Aorta (tissue), 5 donors: ENCODE measurements at places on chromosomes 1 and 21. TPM values are rescaled to one million over a fixed set of nuclear protein-coding genes. Genes with fewer than 3 reads are reported as not detected.

GRCh38 chr1:170596701-170597100 is 64.7 kb downstream of the GORAB start:
- no peak for DNase-seq
- no peaks in the 10 kb centered on the region for H3K27me3 ChIP-seq
- H3K4me1 ChIP-seq = peaks cover 3% of the 10 kb centered on the region
- no peak overlapping the region for H3K4me3 ChIP-seq
- no peak overlapping the region for H3K27ac ChIP-seq

- H3K27me3 ChIP-seq = no peaks in the 10 kb centered on the region
- peaks cover 3% of the 10 kb centered on the region for H3K36me3 ChIP-seq
- H3K4me3 ChIP-seq = no peak overlapping the region
- no peak overlapping the region for H3K27ac ChIP-seq
- DNase-seq = no peak
Measured at GRCh38 chr1:235105051-235106043, 23.3 kb downstream of the TOMM20 start.

Gene OPTC
- not detected for total RNA-seq

DNA sequence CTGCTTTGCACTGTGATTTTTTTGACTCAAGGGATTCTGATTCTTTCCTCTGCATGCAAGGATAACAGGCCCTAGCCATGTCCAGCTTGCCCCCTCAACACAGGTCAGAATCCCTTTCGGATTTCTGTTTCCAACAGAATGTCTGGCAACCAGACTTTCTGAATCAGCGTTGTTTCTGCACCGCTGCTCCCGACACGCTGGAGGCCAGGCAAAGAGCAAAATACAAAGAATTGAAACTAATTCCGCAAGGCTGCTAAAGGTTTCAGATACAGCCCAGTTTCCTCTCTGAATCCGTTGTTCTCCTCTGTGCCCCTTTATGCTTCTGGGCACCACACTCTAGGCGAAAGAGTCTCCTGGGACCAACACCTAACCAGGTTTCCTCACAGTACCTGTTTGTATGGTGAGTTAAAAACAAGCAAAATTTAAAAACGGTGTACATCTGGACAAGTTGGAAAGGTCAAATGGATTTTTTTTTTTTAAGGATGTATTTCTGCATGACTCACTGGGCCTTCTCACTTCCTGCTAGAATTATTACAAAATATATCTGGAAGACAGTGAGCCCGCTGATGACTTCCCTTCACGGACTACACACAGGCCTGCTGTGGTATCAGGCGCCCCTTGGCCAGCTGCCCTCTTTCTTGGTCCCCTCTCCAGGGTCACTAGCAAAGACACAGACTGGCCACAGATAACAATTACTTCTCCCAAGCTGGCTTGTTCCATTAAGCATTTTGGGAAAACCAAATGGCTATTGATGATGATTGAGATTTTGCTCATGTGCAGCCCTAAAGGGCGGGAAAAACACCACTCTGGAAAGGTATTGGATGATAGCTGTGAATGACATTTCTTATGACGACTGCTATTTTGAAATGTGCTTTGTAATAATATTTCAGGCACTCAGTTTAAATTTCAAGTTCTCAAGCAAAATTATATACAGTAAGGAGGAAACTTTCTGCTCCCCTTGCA is 118.3 kb downstream of the TGFB2 start:
- H3K4me1 ChIP-seq = peaks cover 6% of the 10 kb centered on the region
- H3K27me3 ChIP-seq = no peaks in the 10 kb centered on the region
- DNase-seq = peak; percentile 84
- H3K36me3 ChIP-seq = no peaks in the 10 kb centered on the region
- no peak overlapping the region for H3K4me3 ChIP-seq

Gene GBP7
- total RNA-seq = 0.21 TPM

DNA sequence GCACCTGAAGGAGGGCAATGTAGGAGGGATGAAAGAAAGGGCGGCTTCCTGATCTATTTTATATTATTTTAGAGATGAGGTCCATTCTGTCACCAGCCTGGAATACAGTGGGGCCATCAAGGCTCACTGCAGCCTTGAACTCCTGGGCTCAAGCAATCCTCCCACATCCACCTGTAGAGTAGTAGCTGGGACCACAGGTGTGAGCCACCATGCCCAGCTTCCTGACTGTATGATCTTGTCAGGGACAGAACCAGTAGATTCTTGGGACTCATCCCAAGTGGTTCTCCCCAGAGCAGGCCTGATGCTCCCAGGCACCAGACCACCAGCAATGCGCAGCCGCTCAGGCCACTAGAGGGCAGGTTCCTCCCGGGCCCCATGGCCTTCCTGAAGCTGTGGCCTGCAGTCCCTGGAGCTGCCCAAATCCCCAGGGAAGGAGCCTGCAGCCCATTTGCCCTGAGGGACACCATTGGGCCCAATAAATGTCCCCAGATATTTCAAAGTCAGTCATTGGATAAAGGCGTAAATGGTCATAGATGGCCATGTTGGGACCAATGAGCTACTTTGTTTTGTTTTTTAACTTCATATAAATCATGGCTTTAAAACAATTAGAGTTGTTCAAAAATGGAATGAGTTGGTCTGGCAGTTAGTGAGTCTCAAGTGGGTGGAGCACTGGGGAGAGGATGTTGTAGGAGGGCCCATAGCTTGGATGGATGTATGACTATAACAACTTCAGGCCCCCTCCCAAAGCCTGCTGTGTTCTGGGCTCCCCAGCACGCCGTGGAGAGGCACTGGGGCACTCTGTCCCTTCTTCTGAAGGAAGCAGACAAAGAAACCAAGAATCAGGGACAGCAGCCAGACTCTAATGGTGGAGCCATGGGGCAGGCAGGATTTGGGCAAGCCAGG is 44.7 kb upstream of the GOLT1A start:
- H3K27me3 ChIP-seq = no peaks in the 10 kb centered on the region
- H3K4me1 ChIP-seq = no peaks in the 10 kb centered on the region
- no peak overlapping the region for H3K4me3 ChIP-seq
- H3K27ac ChIP-seq = no peak overlapping the region

DNA sequence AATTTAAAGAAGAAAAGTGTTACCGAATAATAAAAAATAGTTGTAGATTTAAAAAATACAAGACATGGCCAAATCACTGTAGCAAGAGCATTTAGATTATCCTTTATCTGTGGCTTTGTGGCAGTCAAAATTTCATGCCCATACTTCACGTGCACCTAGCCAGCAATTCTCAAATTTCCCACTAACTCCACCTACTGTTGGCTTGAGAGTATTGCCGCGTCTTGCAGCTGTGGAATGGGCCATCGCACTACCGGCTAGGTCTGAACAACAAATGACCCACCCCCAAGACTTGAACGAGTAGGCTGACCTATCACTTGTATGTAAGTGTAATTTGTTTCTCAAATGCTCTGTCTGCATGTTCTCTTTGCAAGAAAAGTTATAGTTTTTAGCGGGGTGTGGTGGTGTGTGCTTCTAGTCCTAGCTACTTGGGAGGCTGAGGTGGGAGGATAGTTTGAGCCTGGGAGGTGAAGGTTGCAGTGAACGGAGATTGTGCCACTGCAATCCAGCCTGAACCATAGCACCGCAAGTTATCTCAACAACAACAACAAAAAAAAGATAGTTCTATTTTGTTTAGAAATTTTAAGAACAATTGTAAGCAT is 4.1 kb downstream of the KRTAP13-4 start:
- H3K4me3 ChIP-seq = no peak overlapping the region
- no peaks in the 10 kb centered on the region for H3K27me3 ChIP-seq
- H3K36me3 ChIP-seq = no peaks in the 10 kb centered on the region
- no peak for DNase-seq
- no peak overlapping the region for H3K27ac ChIP-seq
- no peaks in the 10 kb centered on the region for H3K4me1 ChIP-seq

- no peak for DNase-seq
- no peak overlapping the region for H3K4me3 ChIP-seq
- H3K4me1 ChIP-seq = no peaks in the 10 kb centered on the region
- H3K27me3 ChIP-seq = no peaks in the 10 kb centered on the region
Measured at GRCh38 chr1:166391279-166392066, 224.7 kb upstream of the FAM78B start.

- no peaks in the 10 kb centered on the region for H3K36me3 ChIP-seq
- no peak overlapping the region for H3K27ac ChIP-seq
- no peaks in the 10 kb centered on the region for H3K4me1 ChIP-seq
- H3K4me3 ChIP-seq = no peak overlapping the region
- H3K27me3 ChIP-seq = no peaks in the 10 kb centered on the region
Measured at GRCh38 chr1:17723684-17724083, 31.4 kb upstream of the ACTL8 start.

Gene GPR25
- not detected for total RNA-seq

- no peak overlapping the region for H3K27ac ChIP-seq
- H3K27me3 ChIP-seq = peaks cover 5% of the 10 kb centered on the region
- DNase-seq = no peak
- no peaks in the 10 kb centered on the region for H3K36me3 ChIP-seq
- no peak overlapping the region for H3K4me3 ChIP-seq
Measured at GRCh38 chr1:165034136-165034809, 322.2 kb downstream of the LMX1A start.

- H3K4me1 ChIP-seq = no peaks in the 10 kb centered on the region
- no peak overlapping the region for H3K4me3 ChIP-seq
Measured at GRCh38 chr21:21831036-21831435, 832.8 kb downstream of the NCAM2 start.

- H3K4me3 ChIP-seq = peak overlapping the region; percentile 92
- peak overlapping the region; percentile 95 for H3K27ac ChIP-seq
- H3K36me3 ChIP-seq = no peaks in the 10 kb centered on the region
- H3K4me1 ChIP-seq = no peaks in the 10 kb centered on the region
- no peaks in the 10 kb centered on the region for H3K27me3 ChIP-seq
- peak; percentile 78 for DNase-seq
Measured at GRCh38 chr1:50977575-50978143, 7.6 kb downstream of the CDKN2C start.

Gene COL9A2
- 8.6 TPM for total RNA-seq

- DNase-seq = no peak
- H3K27ac ChIP-seq = no peak overlapping the region
- H3K27me3 ChIP-seq = no peaks in the 10 kb centered on the region
- no peak overlapping the region for H3K4me3 ChIP-seq
- H3K4me1 ChIP-seq = no peaks in the 10 kb centered on the region
Measured at GRCh38 chr21:46130831-46131587, 24.4 kb downstream of the FTCD start.

DNA sequence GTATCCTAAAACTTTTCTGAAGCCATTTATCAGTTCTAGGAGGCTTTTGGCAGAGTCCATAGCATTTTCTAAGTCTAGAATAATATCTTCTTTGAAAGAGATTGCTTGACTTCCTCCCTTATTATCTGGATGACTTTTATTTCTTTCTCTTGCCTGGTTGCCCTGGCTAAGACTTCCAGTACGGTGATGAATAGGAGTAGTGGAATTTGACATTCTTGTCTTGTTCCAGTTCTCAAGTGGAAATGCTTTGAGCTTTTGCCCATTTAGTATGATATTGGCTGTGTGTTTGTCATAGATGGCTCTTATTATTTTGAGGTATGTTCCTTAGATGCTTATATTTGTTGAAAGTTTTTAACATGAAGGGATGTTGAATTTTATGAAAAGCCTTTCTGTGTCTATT is 1647.9 kb downstream of the PLA2G4A start:
- no peak overlapping the region for H3K4me3 ChIP-seq
- no peaks in the 10 kb centered on the region for H3K27me3 ChIP-seq
- DNase-seq = no peak
- H3K27ac ChIP-seq = no peak overlapping the region
- no peaks in the 10 kb centered on the region for H3K4me1 ChIP-seq
- H3K36me3 ChIP-seq = no peaks in the 10 kb centered on the region

GRCh38 chr1:212945056-212945455 is 5.3 kb upstream of the VASH2 start:
- H3K27me3 ChIP-seq = no peaks in the 10 kb centered on the region
- DNase-seq = no peak
- H3K4me3 ChIP-seq = no peak overlapping the region
- H3K4me1 ChIP-seq = no peaks in the 10 kb centered on the region
- no peak overlapping the region for H3K27ac ChIP-seq

GRCh38 chr1:2204415-2205190 is 10.0 kb upstream of the FAAP20 start:
- H3K27ac ChIP-seq = peak overlapping the region; percentile 89
- no peaks in the 10 kb centered on the region for H3K36me3 ChIP-seq
- peak; percentile 93 for DNase-seq
- no peak overlapping the region for H3K4me3 ChIP-seq

Gene SYT2
- 0.09 TPM for total RNA-seq

Gene IGSF5
- not detected for total RNA-seq

DNA sequence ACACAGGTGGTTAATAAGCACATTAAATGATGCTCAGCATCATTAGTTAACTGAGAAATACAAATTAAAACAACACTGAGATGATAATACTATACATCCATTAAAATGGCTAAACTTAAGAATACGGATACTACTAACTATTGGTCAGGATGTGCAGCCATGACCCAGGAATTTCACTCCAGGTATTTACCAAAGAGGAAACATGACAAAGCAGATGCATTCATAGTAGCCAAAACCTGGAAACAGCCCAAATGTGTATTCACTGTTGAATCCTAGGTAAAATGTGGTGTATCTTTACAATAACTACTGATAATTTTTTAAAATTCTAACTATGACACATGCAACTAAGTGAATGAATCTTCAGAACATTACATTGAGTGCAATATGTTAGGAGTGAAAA is 73.0 kb downstream of the PTPRC start:
- no peaks in the 10 kb centered on the region for H3K36me3 ChIP-seq
- H3K4me1 ChIP-seq = no peaks in the 10 kb centered on the region
- no peak for DNase-seq
- no peak overlapping the region for H3K4me3 ChIP-seq
- no peaks in the 10 kb centered on the region for H3K27me3 ChIP-seq

Gene TFAP2E
- total RNA-seq = 1.0 TPM

- H3K27ac ChIP-seq = no peak overlapping the region
- no peak overlapping the region for H3K4me3 ChIP-seq
- H3K36me3 ChIP-seq = no peaks in the 10 kb centered on the region
- no peaks in the 10 kb centered on the region for H3K27me3 ChIP-seq
- H3K4me1 ChIP-seq = no peaks in the 10 kb centered on the region
Measured at GRCh38 chr1:1943834-1944570, 24.9 kb upstream of the TMEM52 start.

- H3K4me3 ChIP-seq = no peak overlapping the region
- no peak overlapping the region for H3K27ac ChIP-seq
- no peak for DNase-seq
- no peaks in the 10 kb centered on the region for H3K4me1 ChIP-seq
- H3K36me3 ChIP-seq = peaks cover 12% of the 10 kb centered on the region
Measured at GRCh38 chr1:235442788-235443429, 61.3 kb downstream of the B3GALNT2 start.

DNA sequence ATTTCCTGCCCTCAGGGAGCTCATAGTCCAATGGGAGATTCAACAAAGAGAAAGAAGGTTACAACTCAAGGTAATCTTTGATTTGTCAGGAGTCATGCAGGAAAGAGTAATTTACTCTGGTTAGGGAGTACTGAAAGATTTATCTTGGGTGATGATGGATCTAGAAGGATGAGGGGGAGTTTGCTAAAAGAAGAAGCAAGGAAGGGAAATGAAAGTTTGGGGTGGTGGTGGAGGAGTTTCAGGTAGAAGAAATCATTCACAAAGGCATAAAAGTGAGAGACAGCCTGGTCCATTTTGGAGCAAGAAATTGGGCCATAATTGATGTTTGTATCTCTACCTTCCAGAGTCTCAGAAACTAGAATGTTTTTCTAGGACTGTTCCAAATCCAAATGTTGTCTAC is 116.7 kb downstream of the ROR1 start:
- no peak overlapping the region for H3K27ac ChIP-seq
- no peak for DNase-seq
- peaks cover 8% of the 10 kb centered on the region for H3K4me1 ChIP-seq
- H3K27me3 ChIP-seq = no peaks in the 10 kb centered on the region
